ENCODE measurements at places on chromosomes 12 and 14. TPM values are rescaled to one million over a fixed set of nuclear protein-coding genes. Genes with fewer than 3 reads are reported as not detected.

Gene CLEC9A
- total RNA-seq, result not detected

Gene KRT83
- not detected for total RNA-seq

Gene PPFIA2
- total RNA-seq, result not detected

Gene POMT2
- total RNA-seq, result 14.9 TPM

Gene KLRK1
- total RNA-seq, result not detected

Gene GYS2
- total RNA-seq, result not detected

Gene NKX2-1
- not detected for total RNA-seq

Gene RNF31
- total RNA-seq, result 54.4 TPM

Gene GPR65
- 0.07 TPM for total RNA-seq

Gene PPM1H
- 2.0 TPM for total RNA-seq

Gene E2F7
- total RNA-seq, result 36.3 TPM

Gene GLIPR1L1
- not detected for total RNA-seq

Gene CNOT2
- 201 TPM for total RNA-seq

Gene PLA2G1B
- not detected for total RNA-seq

Gene SERPINA12
- not detected for total RNA-seq

Gene CYP46A1
- under 0.01 TPM for total RNA-seq

Gene MBIP
- 16.0 TPM for total RNA-seq

Gene CCDC177
- total RNA-seq, result not detected

Gene SMIM41
- not detected for total RNA-seq

Gene DCAF5
- total RNA-seq, result 29.0 TPM

Gene TAS2R43
- not detected for total RNA-seq

Gene TAS2R8
- not detected for total RNA-seq

Gene VAMP1
- total RNA-seq, result 2.9 TPM

Gene LRRIQ1
- 0.72 TPM for total RNA-seq

Gene FAM222A
- 0.93 TPM for total RNA-seq

Gene IFNG-AS1
- total RNA-seq, result not detected
